ENCODE measurements at places on chromosomes 5 and 9.

- DNase-seq: no peak
Measured at GRCh38 chr5:80998590-80998979, 38.4 kb downstream of the RASGRF2 start.

GRCh38 chr9:124345751-124346281 is 69.4 kb downstream of the PSMB7 start:
- no peak for DNase-seq

GRCh38 chr5:67259548-67260215 is 63.1 kb upstream of the CD180 start:
- no peak for DNase-seq

DNA sequence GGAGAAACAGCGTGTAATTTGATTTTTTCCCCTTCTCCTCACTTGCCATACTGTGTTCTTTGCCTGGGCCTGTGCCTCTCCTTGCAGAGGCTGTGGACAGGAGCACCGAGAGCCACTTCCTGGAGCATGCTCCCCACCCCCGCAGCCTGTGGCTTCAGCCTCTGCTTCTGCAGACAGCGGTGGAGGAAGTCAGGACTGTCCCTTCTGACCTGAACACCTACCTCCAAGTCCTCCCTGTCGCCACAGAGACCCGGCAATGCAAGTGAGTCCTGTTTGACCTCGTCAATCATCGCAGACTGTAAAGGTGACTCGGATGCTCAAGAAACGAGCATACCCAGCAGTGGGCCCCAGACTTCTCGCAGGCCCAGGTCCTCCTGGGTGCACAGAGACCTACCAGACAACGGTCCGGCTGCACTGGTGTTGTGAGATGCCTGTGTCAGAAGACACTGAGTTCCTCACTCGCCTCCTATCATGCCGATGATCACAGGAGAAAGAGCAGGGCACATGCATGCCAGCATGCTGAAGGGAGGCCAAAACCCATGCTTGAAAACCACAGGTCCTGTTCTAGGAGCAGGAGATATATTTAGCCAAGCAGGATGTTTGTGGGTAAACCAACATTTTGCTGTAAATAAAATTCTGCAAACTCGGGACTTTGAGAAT is 198.8 kb downstream of the AUH start:
- no peak for DNase-seq

DNA sequence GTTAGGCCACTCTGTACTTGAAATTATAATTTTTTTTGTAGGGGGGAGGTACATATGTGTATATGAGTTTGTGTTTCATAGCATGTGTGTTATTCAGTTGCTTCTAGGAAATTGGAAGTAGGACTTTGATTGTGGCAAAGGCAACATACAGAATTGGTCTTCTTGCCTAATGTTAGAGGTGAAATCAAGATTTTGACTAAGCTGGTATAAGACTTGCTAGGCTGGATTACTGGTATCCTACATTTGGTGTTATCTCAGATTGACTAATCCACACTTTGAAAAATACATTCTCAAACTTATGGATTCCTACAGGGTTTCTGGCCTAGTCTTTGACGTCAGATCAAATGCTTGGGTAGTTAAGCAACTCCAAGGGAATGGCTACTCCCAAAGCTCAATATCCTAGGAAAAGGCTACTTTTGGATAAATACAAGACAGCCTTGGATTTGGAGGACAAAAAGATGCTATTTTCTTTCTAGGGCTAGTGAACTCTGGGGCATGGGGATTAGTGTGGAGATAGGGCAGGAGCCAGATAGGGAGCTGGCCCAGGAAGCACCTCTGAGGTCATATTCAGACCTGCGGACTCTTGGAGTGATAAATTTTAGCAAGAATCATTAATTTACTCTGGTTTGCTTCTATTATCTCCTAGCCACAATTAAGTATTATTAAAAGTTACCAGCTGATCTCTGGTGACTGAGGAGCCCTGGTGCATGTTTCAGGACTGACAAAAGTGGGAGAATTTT is 144.0 kb upstream of the RPS23 start:
- DNase-seq: no peak

- DNase-seq: no peak
Measured at GRCh38 chr5:7169240-7169878, 226.6 kb upstream of the ADCY2 start.

DNA sequence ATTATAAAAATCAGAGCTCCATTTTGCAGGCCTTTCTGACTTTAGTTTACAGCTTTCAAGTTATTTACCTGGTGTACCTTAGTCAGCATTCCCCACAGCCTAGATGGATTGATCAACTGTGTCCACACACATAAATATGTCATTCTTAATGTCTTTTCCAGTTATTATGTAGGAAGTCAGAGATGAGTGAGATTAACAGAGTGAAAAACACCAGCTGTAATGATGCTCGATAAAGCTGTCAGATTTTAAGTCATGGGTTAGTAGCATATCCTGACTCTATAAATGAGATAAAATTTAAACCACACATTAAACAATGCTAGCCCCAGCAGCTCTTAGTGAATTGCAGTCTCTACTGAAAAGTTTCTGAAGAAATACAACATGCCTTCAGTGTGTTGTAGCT is 48.9 kb downstream of the NUDT12 start:
- no peak for DNase-seq

GRCh38 chr9:126635661-126636439 is 22.1 kb downstream of the LMX1B start:
- no peak for DNase-seq

DNA sequence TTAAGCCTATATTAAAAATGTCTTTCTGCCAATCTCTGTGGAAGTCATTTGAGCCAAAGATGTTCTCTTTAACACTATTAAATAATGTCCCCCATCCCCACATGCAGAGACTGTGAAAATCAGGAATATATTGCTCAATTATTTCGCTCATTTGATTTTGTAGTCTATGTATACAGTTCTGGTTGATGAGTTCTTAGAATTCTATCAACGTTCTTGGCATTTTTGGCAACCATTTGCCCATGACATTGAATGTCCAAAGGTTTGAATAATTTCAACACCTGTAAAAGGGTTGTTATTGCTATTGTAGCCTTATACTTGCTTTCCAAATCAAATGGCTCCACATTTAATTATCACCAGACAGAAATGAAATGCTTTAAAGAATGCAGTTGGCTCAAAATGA is 536.1 kb downstream of the CAAP1 start:
- DNase-seq: no peak

GRCh38 chr5:93611976-93612854 is 29.2 kb downstream of the NR2F1 start:
- no peak for DNase-seq

- DNase-seq: no peak
Measured at GRCh38 chr5:135238622-135239452, 160.2 kb downstream of the MACROH2A1 start.

GRCh38 chr5:157965040-157965678 is 106.2 kb upstream of the CLINT1 start:
- DNase-seq: no peak

DNA sequence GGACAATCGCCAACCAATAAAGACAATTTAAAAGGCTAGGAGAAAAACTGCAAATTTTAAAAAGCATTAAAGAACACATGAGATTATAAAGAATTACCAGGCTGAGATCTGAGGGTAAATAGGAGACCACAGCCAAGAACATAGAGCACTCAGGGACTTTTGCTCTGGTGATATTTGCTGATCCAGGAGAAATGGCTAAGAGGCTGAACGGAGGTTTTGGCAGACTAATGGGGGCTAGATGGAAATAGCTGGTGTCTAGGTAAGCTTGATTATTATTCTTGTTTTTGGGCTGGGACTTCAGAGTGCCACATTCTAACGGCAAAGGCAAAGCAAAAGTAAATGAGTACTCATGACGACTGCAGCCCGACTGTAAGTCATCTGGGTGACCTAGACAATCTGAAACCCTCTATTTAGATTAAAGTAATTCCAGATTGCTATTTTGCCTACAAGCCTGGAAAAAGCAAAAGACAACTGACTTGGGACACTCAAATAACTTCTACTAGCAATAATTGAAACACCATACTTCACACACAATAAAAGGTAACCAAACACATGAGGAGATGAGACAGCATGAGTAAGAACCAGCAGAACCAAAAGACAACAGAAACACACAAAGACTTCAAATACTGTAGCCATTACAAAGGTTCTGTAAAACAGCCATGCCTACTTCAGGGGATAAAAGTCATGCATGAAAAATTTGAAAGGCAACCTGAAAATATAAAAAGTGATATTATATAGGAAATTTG is 68.8 kb downstream of the JAKMIP2 start:
- no peak for DNase-seq

- no peak for DNase-seq
Measured at GRCh38 chr5:173232499-173233346, 2.3 kb downstream of the NKX2-5 start.

DNA sequence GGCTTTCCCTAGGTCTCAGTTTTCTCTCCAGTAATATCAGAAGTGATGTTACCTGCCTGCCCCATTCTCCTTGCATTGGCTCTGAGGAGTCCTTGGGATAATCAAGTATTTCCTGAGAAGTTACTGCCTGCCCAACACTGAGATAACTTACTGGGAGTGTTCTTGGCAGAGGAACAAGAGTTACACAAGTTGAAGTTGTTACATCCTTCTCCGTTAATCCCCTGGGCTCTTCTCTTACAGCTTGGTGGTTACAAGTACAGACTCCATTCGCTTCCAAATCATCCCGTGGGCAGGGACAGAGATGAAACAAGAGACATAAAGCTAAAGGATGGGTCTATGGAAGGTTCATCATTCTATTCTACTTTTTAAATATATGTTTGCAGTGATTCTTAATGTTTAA is 74.1 kb upstream of the SAP30L start:
- no peak for DNase-seq

GRCh38 chr5:168332042-168332441 is 40.6 kb downstream of the WWC1 start:
- DNase-seq: no peak

DNA sequence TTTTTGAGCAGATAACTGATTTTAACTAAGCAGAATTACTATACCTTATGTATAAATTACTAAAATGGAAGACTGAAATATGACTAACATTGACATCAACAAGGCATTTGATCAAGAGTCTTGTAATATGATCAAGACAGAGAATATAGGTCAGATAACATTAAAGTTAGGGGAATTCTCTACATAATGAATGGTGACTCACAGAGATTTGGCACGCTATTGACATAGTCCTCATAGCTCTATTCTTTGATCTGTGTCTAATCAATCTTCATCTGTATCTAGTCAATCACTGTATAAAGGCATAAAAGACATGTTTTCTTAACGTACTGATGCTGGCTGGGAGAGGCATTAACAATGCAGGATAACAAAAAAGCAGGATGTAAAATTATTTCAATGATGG is 17.4 kb downstream of the ABITRAM start:
- DNase-seq: no peak

GRCh38 chr9:108677776-108678175 is 178.0 kb downstream of the ACTL7B start:
- DNase-seq: no peak

DNA sequence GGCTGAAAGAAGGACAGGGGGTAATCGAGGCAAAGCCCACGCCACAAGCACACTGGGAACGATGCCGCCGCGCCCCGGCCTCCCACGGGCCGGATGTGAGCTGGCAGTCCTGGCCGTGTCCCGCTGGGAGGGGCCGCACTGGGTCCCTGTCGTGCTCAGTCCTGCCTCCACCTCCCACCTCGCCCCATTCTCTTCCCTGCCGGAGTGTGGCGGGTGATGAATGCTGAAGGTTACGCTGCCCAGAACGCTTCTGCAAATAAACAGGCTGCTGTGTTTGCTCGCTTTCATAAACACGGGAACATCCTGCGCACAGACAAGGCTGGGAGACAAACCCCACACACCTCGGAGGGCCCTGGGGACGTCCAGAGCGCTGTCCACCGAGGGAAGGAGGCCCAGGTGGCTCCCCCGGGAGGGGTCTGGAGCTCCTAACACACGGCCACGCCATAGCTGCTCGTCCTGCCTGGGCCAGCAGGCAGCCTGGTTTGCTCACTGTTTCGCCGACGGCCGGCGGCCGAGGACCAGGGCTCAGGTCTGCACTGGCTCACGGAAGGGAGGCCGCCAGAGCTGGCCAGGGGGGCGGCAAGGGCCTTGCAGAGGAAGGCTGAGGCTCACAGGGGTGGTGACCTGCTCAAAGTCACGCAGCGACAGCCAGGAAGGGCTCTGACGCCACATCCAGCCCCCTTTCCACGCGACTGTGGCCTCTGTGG is 2.3 kb downstream of the DNLZ start:
- no peak for DNase-seq

DNA sequence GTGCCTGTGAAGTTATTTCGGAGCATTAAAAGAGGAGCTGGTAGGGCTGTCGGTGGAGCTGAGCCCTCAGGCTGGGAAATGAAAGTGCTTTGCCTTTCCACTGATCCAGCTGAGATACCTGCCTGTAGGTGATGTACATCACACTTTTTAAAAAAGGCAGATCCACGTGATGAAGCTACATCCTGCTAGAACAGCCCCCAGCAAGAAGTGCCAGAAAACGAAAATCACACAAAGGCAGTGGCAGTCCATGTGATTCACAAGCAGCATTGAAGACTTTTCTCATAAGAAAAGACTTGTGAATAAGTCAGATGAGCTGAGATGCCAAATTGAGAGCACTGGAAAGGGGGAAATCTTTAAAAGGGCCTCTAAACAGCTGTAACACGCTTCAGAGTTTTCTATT is 765.1 kb downstream of the PTPRD start:
- no peak for DNase-seq

- DNase-seq: no peak
Measured at GRCh38 chr5:125026867-125027731, 280.7 kb upstream of the ZNF608 start.

GRCh38 chr5:158175934-158176481 is 317.1 kb upstream of the CLINT1 start:
- no peak for DNase-seq

DNA sequence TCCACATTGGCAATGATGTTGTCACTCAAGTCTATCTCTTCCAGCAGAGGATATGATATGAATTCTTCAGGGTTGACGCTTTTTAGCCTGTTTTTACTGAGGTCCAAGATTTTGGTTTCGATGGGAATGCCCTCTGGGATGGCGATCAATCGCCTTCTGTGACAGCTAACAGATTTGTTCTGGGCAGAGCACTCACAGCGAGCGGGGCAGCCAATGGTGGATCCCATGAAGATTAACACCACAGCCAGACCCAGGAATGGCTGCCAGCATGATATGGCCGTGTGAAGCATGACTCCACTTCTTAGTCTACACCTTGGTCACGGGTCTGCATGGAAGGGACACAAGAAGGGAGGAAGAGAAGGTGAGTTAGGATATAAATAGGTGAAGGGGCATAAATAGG is 377.1 kb upstream of the C9orf72 start:
- no peak for DNase-seq

Measured in SHP77 (cell line).